ENCODE measurements at places on chromosomes 2 and 18. TPM values are rescaled to one million over a fixed set of nuclear protein-coding genes. Genes with fewer than 3 reads are reported as not detected.
A peak's percentile ranks its signal among the peaks of the same experiment; 100 is the strongest.

- no peak overlapping the region for H3K27ac ChIP-seq
- no peak for DNase-seq
- peaks cover 18% of the 10 kb centered on the region for H3K27me3 ChIP-seq
- peaks cover 12% of the 10 kb centered on the region for H3K4me1 ChIP-seq
These were observed 65.9 kb downstream of the ARHGAP25 start for GRCh38 chr2:68800517-68800916.

DNA sequence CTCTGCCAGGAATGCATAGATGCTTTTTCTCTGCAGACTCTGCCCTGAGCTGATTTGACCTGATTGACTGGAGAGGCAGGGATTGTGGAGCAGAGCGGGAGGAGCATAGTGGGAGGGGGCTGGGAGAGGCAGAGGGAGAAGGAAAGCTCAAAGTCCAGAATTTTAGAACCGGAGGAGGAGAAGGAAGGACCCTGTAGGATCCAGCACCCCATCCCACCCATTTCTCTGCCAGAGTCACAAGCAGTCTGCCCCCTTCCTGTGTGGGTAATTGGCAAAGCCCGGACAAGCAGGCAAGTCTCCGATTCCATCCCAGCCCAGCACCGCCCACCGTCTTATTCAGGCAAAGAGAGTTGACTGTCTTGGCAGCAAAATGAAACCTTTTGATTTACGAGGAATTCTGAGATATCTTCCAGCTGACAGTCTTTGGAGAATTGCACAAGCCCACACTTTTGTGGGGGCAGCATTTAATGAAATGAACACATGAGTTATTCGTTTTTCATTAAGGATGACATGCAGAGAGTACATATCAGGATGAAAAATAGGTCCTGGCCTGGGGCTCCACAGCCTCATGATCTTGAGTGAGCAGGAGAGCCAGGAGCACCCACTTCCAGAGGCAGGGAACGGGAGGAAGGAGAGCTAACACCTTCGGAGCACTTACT lies 103.1 kb downstream of the MCFD2 start:
- DNase-seq: peak; percentile 80
- H3K27ac ChIP-seq: no peak overlapping the region
- H3K4me1 ChIP-seq: peaks cover 25% of the 10 kb centered on the region
- no peaks in the 10 kb centered on the region for H3K27me3 ChIP-seq
- peaks cover 8% of the 10 kb centered on the region for H3K36me3 ChIP-seq

DNA sequence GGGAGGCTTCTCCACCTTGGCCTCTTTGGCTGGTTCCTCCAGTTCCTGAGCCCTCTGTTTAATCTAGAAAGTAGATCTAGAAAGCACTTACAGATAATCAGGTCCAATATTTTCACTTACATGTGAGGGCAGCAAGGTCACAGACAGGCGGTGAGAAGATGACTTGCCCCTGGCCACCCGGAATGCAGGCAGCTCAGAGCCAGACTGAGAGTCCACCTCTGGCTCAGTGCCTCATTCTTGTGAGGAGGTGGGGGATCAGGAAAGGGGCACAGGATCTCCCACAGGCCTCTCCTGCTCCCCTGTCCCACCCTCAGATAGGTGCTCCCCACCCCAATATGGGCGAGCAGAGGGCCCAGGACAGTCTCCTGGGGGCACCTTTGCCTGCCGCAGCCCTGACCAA lies 5.8 kb downstream of the WNT6 start:
- no peak for DNase-seq
- H3K36me3 ChIP-seq: no peaks in the 10 kb centered on the region
- H3K27ac ChIP-seq: no peak overlapping the region
- H3K27me3 ChIP-seq: peaks cover 81% of the 10 kb centered on the region

GRCh38 chr2:128384956-128385355 lies 66.3 kb upstream of the HS6ST1 start:
- H3K27ac ChIP-seq: no peak overlapping the region
- peaks cover 16% of the 10 kb centered on the region for H3K4me1 ChIP-seq
- H3K36me3 ChIP-seq: no peaks in the 10 kb centered on the region
- H3K4me3 ChIP-seq: no peak overlapping the region
- no peak for DNase-seq
- no peaks in the 10 kb centered on the region for H3K27me3 ChIP-seq

- H3K27me3 ChIP-seq: no peaks in the 10 kb centered on the region
- H3K27ac ChIP-seq: no peak overlapping the region
- no peaks in the 10 kb centered on the region for H3K36me3 ChIP-seq
- no peak overlapping the region for H3K4me3 ChIP-seq
- H3K4me1 ChIP-seq: no peaks in the 10 kb centered on the region
These were observed 46.0 kb downstream of the CCDC195 start for GRCh38 chr2:224670203-224670602.

GRCh38 chr2:209570194-209570593 lies 146.3 kb downstream of the MAP2 start:
- peaks cover 6% of the 10 kb centered on the region for H3K27me3 ChIP-seq
- no peaks in the 10 kb centered on the region for H3K4me1 ChIP-seq
- H3K27ac ChIP-seq: no peak overlapping the region

DNA sequence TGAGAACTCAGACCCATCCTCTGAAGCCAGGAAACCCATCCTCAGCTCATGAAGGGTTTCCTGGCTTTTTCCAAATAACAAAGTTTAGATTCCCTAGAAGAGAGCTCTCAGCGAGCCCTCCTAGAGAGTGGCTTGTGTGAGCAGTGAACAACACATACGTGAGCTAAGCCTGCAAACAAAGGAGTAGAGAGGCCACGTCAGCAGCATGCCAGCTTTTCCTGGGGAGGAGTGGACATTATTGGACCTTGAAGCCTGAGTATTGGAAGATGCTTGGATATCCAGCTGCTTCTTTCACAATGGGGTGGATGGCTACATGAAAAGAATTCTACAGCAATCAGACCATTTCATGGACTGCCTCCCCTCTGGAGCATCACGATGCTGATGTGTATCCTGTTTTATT lies 21.1 kb downstream of the KIF5C start:
- peaks cover 8% of the 10 kb centered on the region for H3K4me1 ChIP-seq
- no peaks in the 10 kb centered on the region for H3K27me3 ChIP-seq
- no peak overlapping the region for H3K4me3 ChIP-seq
- H3K27ac ChIP-seq: no peak overlapping the region

DNA sequence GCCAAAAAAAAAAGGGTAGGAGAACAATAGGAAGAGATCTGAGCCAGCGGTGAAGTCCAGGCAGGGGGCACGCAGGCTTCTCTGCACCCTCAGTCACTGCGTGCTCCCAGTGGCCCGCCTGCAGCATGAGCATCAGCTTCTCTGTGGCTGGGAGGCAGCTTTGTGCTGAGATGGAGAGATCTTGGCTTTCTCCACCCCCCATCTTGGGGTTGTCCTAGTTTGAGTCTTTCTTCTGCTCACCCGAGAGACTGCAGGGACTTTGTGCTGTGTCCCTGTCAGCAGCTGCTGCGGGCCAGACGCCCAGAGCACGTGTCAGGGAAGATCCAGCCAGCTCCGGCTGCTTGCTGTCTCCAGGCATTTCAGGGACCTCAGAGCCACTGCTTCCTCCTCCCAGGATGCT lies 20.3 kb downstream of the TRAPPC12 start:
- H3K36me3 ChIP-seq: peaks cover 54% of the 10 kb centered on the region
- peaks cover 3% of the 10 kb centered on the region for H3K4me1 ChIP-seq
- DNase-seq: no peak
- no peak overlapping the region for H3K4me3 ChIP-seq
- H3K27me3 ChIP-seq: no peaks in the 10 kb centered on the region
- H3K27ac ChIP-seq: no peak overlapping the region

DNA sequence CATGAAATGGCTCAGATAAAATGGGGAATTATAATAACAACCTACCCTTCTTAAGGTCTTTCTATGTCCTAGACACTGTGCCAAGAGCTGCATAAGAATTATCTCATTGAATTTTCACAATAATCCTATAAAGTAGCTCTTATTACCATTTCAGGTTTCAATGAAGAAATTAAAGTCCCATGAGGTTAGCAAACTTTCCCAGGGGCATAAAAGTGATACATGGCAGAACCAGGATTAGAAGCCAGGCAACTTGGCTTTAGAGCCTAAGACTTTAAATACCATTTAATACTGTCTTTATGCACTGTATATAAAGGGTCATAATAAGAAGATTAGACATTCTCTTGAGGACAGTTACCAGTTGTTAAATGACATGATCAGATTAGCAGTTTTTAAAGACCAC lies 130.1 kb downstream of the GCA start:
- H3K4me1 ChIP-seq: no peaks in the 10 kb centered on the region
- no peaks in the 10 kb centered on the region for H3K27me3 ChIP-seq
- H3K36me3 ChIP-seq: no peaks in the 10 kb centered on the region
- no peak overlapping the region for H3K4me3 ChIP-seq
- DNase-seq: no peak

DNA sequence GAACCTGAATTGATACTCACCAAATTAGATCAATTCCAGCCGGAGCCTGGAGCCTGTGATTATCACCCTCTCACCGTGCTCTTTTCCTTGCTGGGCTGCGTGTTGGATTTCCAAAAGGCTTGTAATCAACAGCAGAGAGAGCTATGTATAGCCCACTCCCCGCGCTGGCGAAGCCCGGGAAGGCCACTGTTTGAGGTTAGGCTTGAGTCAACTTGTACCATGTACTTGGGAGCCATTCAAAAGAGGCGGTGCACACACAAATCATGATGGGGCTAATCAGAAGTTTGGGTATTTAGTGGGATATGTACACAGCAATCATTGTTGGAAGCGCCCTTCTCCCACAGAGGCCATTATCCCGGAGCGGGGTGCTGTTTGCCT lies 151.6 kb downstream of the GLI2 start:
- peaks cover 2% of the 10 kb centered on the region for H3K36me3 ChIP-seq
- no peak for DNase-seq
- H3K4me1 ChIP-seq: peaks cover 26% of the 10 kb centered on the region
- H3K4me3 ChIP-seq: no peak overlapping the region
- H3K27ac ChIP-seq: no peak overlapping the region

- H3K4me1 ChIP-seq: peaks cover 5% of the 10 kb centered on the region
- no peaks in the 10 kb centered on the region for H3K27me3 ChIP-seq
- H3K36me3 ChIP-seq: no peaks in the 10 kb centered on the region
- DNase-seq: no peak
These were observed 576.0 kb downstream of the LRP1B start for GRCh38 chr2:141554810-141555209.

DNA sequence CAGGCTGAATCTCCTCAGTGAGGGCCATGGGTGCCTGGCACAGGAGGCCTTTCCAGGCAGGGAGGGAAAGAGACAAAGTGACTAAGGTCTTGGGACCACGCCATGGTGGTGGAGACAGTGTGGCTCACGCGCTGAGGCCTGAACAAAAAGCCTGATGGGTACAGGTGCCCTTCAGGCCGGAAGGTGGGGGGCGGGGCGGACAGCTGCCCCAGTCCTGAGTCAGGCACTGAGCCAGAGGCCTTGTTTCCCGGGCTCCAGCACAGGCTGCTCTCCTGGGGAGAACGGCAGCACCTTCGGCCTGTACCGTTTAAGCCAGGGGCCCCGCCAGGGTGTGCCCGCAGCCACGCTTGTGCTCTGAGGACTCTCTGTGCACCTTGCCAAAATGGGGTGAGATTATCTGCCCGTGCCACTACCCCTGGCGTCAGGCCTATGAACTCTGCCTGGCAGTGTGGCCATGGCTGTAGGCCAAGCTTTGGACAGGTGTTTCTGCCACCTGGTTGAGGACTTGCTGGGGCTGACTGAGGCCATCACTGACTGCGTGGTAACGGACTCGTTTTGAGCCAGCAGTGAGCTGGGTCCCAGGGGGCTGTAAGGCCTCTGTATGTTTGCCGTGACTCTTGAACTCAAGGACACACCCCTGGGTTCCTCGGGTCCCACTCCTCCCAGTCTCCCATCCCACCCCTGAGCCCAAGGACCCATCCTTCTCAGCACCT lies 31.7 kb upstream of the DNMT3A start:
- peaks cover 22% of the 10 kb centered on the region for H3K4me1 ChIP-seq
- DNase-seq: no peak
- H3K4me3 ChIP-seq: no peak overlapping the region
- no peaks in the 10 kb centered on the region for H3K36me3 ChIP-seq
- no peak overlapping the region for H3K27ac ChIP-seq

- H3K36me3 ChIP-seq: no peaks in the 10 kb centered on the region
- peaks cover 5% of the 10 kb centered on the region for H3K4me1 ChIP-seq
- no peak overlapping the region for H3K4me3 ChIP-seq
- peaks cover 59% of the 10 kb centered on the region for H3K27me3 ChIP-seq
- DNase-seq: no peak
These were observed 49.3 kb downstream of the CD8B2 start for GRCh38 chr2:106536490-106536889.

- H3K27me3 ChIP-seq: peaks cover 5% of the 10 kb centered on the region
- peaks cover 13% of the 10 kb centered on the region for H3K4me1 ChIP-seq
- no peaks in the 10 kb centered on the region for H3K36me3 ChIP-seq
- no peak overlapping the region for H3K4me3 ChIP-seq
- peak; percentile 80 for DNase-seq
- no peak overlapping the region for H3K27ac ChIP-seq
These were observed 110.7 kb downstream of the NFATC1 start for GRCh38 chr18:79506191-79507075.

- no peak overlapping the region for H3K27ac ChIP-seq
- no peaks in the 10 kb centered on the region for H3K27me3 ChIP-seq
- peaks cover 36% of the 10 kb centered on the region for H3K36me3 ChIP-seq
These were observed 309.9 kb downstream of the PIEZO2 start for GRCh38 chr18:10839421-10839820.

DNA sequence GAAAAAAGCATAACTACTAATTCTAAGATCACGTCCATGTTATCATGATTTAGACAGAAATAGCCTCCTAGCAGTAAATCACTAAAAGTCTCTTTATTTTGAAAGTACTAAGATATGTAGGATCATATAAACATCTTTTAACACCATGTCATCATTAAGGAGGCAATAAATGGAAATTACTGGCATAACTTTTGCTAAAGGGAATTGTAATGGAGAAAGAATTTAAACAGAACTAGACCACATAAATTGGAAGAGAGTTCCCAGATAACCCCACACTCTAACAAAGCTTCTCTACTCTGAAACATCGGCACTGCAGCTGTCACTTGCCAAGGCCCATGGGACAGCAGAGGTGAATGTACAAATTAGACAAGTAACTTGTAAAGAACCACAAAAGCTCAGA lies 29.5 kb downstream of the STK39 start:
- no peak for DNase-seq
- H3K4me3 ChIP-seq: no peak overlapping the region
- H3K4me1 ChIP-seq: peaks cover 22% of the 10 kb centered on the region

DNA sequence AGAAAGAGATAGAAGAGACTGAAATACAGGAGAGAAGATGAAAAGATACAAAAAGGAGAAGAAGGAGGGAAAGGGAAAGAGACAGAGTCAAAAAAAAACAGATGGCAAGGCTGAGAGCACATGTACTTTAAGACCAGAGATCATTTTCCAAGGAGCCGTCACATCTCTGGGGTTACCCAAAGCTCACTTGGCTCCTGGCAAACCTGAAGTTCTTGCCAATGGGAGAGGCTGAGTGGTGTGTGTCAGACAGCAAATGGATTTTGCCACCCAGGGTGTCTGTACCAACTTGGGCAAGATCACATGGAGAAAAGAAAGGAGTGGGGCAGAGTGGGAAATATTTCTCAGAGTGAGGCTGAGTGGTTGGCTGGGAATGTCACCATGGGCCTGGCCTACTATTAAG lies 219.3 kb upstream of the TNP1 start:
- no peak for DNase-seq
- H3K4me3 ChIP-seq: no peak overlapping the region
- no peaks in the 10 kb centered on the region for H3K27me3 ChIP-seq
- H3K27ac ChIP-seq: no peak overlapping the region

- H3K4me3 ChIP-seq: no peak overlapping the region
- no peaks in the 10 kb centered on the region for H3K4me1 ChIP-seq
- H3K27ac ChIP-seq: no peak overlapping the region
- peak; percentile 69 for DNase-seq
- no peaks in the 10 kb centered on the region for H3K36me3 ChIP-seq
- no peaks in the 10 kb centered on the region for H3K27me3 ChIP-seq
These were observed 300.1 kb downstream of the NDUFA10 start for GRCh38 chr2:239724851-239725550.

The DYNAP gene
- not detected for total RNA-seq

The CYP26B1 gene
- total RNA-seq: 0.89 TPM

The AMER3 gene
- not detected for total RNA-seq

The CYRIA gene
- total RNA-seq: 2.8 TPM

The PID1 gene
- not detected for total RNA-seq

The TUBA3E gene
- total RNA-seq: not detected

The MEP1B gene
- not detected for total RNA-seq

Data from osteocyte (in vitro differentiated cells).